ENCODE measurements at places on chromosomes 2 and 18.

DNA sequence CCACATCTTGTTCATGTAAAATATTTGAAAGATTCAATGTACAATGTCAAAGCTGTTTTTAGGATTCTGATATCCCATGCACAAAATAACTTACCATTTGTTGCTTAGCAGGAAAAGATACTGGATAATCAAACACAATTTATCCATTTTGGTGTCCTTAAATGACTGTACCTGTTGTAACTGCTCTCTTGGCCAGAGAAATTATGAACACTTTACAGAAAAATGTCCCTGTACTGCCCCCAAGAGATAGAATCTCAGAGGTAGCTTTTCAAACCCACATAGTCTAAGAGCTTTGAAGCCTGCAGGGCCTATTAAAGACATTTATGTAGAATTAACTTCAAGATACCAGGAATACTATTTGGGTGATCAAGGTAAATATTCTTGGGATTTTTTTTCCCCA, 12.2 kb upstream of the ME2 start:
- DNase-seq = no peak

DNA sequence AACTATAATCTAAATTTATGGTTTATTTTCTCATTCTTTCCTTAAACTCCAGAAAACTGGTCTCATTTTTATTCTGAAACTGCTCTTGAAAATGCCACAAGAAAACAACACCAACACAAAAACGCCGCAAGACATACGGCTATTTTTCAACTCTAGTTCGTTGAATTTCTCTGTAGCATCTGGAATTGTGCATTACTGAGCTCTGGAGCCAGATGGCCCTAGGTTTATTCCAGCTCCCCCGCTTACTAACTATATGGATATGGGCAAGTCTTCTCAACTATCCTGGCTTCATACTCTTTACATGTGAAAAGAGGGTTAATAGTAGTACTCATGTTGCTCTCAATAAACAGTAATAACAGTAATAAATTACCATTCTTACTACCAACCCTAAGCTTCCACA, 19.9 kb downstream of the FAM98A start:
- no peak for DNase-seq

- no peak for DNase-seq
Measured at GRCh38 chr18:9854801-9855676, 30.7 kb upstream of the TXNDC2 start.

DNA sequence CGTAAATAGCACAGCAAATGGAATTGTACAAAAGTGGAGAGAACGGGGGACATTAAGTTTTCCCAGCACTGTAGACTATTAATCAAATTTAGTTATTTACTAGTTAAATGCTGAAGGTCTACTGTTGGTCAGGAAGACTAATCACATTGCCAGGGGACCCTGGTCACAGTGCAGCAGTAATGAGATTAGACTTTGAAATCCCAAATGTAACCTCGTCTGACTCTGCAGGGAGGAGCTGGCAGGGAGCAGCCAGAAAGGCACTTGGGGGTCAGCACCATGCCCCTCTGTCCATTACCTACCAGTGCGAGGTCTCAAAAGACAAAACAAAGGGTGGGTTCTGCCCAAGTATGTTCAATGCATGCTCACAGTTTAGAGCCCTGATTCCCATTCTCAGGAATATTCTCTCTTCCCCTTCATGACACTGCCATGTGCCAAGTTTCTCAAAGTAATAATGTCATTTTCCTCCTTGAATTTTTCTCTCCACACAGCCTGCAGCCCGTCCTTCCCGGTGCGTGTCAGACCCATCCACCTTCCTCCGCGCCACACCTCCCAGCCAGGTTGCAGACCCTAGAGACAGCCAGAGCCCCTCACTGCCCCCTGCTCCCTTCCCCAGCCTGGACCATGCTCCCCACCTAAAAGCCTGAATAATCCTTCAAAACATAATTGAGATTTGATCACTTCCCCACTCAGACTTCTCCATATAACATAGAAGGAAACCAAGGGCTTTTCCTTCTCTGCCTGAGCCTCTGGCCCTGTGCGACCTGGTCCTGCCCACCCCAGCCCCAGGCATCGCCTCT, 52.5 kb downstream of the TMEM18 start:
- DNase-seq = no peak

- DNase-seq = no peak
Measured at GRCh38 chr2:207327513-207327912, 161.8 kb upstream of the KLF7 start.

GRCh38 chr2:23636426-23636825, 251.4 kb downstream of the KLHL29 start:
- no peak for DNase-seq

DNA sequence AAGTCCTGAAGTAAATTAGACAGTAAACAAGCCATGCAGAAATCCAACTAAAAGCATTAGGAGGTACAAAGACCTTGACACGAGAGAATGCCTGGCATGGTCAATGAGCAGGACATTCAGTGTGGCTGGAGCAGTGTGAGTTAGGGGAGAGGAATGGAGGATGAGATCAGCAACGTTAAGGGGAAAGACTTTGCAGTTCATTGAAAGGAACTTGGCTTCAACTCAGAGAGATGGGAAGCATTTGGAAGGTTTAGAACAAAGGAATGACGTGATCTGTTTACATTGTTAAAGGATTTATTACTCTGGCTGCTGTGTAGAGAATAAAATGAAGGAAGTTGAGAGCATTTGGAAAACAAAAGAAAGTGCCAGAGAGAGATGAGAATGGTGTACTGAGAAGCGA, 621.3 kb downstream of the XIRP2 start:
- DNase-seq = no peak

DNA sequence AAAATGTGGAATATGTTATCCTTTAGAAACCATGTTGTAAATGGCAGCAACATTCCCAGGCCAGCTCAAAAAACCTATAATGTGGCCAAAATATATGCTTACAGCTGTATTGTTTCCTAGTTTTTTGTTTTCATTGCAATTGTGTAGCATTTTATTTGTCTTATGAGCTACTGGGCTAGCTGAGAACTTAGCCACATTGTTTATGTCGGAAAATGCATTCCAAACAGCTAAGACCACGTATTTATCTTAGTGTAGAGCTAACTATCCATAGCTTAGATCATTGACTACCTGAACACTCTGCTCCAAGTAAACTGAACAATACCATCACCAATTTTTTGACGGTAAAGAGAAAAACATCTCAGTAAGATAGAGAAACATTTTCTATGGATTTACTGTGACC, 38.4 kb downstream of the METAP1D start:
- DNase-seq = no peak

GRCh38 chr2:42999391-42999841, 207.0 kb upstream of the HAAO start:
- DNase-seq = no peak

DNA sequence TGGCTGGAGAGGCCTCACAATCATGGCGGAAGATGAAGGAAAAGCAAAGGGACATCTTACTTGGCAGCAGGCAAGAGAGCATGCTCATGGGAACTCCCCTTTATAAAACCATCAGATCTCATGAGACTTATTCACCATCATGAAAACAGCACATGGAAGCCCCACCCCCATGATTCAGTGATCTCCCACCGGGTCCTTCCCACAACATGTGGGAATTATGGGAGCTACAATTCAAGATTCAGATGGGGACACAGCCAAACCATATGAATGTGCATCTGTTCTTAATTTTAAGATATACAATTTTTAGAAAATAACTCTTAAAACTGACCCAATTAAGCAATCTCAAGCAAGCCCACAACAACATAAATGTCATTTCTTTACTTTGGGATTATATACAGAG, 12.6 kb downstream of the C18orf63 start:
- no peak for DNase-seq

DNA sequence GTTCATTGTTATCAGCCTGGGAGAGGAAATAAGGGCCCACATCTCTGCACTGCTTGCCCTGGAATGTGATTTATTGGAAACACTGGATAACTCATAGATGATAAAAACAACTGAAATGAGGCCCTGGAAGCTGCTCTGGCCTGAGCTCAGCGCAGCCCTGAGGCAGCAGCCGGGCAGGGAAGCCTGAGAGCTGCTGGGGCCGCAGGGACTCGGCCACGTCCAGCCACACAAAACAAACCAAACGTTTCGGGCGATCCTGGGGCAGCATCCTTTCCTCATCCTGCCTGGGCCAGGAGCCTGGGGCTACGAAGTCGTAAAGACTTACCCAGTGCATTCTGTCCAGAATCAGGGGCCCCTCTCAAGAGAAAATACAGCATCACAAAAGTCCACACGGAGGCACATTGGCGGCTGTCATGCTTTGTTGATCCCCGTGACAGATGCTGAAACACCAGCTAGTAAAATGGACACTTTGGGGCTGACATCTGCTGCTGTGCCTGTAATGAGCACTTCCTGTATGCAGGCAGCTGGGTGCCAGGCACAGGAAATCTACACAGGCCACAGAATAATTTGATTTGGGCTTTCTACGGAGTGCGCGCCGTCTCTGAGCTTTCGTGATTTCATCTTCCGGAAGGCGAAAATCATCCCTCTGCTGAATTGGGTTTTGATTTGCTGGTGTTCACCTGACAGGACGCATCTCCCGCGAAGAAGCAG, 250.6 kb downstream of the EIPR1 start:
- DNase-seq = no peak

DNA sequence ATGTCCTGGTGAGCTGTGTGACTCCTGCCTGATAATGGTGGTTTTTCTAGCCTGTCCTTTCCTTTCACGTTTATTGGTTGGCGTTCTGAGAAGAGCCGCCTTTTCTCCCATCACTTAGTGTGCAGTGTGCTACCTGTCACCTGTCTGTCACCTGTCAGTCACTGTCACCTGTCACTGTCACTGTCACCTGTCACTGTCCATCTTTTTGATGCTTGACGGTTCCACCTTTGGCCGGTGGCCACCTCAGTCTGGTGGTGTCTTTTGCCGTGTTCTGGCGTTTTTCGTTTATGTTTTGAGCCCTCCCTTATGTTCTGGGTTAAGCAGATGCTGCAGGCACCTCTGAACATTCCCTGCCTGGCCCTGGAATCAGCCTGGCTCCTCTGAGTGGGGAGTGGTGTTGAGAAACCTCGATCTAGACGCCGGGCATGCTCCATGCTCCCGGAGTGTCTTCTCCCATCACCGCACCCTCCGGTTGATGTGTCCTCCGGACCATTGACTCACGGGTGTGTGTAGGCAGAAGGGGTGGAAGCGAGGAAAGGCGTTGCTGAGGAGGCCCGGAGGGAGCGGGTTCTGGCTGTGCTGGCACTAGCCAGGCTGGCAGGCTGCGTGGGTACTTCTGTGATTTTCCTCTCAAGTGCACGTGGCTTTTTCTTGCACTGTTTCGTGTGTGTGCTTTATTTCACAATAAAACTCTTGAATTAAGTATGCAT, 20.7 kb downstream of the DTYMK start:
- DNase-seq = no peak

DNA sequence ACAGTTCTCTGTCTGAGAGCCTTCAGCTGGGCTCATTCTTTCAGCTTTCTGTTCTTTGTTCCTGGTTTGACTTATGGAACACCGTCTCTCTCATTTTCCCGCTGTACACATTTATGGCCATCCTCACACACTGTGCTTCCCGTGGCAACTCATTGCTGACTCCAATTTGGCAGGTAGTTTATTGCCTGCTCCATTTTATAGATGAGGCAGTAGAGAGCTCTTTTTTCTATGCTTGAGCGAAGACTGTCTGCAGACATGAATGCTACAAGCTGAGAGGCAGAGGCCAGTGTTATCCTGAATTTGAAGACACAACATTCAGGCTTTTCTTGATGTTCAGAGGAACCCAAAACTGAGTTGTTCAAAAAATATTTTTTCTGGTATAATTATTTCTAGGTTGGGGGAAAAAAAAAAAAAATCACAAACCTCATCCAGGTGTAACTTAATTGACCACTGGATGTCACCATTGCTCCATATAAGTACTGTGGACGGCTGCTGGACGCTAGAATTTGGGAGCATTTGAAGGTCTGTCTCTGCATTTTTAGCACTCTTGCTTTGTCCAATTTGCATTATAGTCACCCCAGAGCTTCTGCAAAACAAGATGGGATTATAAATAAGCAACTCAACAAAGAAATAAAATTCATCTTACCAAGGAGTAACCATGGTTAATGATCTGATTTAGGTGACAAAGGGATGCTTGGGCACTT, 83.5 kb downstream of the HRH4 start:
- DNase-seq = no peak

DNA sequence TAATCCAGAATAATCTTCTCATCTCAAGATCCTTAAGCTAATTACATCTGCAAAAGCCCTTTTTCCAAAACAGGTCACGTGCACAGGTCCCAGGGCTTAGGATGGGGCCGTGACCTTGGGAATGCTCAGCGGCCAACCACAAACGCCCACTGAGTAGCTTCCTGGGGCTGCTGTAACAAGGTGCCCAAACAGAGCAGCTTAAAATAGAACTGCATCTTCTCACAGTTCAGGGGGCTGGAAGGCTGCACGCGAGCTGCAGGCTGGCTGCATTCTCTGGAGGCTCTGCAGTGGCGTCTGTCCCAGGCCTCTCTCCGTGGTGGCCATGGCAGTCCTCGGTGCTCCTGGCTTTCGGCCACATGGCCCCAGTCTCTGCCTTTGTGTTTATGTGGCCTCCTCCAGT, 31.9 kb downstream of the ADI1 start:
- no peak for DNase-seq

DNA sequence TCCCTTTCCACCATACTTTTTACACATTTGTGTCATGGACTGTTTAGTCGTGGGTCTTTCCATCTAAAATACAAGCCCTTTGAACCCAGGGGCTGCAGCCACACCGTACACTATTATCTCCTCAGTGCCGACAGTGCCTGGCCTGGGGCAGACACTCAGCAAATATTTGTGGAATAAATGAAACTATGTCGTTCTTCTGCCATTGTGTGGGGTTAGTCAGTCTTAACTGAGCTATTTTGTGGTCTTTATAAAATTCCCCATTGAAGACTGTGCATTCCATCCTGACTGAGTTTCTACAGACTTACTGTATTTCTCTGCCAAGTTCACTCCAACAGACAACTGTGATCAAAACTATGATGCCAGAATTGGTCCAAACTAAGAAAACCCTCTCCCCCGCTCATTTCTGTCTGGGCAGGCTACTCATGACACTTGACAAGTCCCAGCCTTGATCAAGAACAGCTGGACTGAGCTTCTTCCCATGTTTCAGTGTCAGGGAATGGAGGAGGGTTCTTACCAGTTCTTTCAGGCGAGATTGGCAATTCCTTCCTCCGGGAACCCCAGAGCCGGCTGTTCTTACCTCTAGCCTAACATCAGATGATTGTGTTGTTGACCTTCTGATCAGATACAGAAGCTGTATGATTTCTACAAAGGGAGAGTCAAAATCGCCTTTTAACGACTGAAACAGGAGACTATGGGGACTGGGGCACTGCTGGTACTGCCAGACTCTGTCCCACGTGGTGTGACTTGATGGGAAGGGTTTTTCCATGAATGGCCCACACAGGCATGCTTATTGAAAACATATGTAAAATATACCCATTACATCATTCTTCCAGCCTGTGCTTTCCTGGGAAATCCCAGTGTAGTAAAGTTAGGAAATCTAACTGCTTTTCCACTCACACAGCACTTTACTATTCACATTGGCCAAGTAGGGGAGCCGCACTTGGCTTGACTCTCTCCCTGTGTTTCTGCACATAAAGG, 77.4 kb upstream of the NPAS2 start:
- DNase-seq = no peak

DNA sequence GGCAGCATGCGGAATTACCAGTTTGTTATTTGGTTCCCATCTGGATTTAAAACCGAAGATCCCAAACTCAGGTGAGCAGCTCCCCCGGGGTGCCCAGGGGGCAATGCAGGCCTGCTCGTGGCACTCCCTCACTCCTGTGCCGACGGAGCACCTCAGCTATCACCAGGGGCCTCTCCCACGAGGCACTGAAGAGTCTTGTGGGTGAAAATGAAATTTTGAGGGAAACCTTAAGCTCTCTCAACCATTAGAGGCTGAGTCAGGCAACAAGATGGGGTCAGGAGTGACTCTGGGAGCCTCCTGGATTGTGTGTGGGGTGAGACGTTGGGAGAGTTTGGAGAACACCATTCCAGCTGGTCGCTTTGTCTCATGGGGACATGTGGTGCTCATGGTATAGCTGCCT, 189.0 kb downstream of the PRKCE start:
- no peak for DNase-seq

All from activated naive CD8-positive, alpha-beta T cell treated with anti-CD3 and anti-CD28 coated beads, Interleukin-2, amount 50 U/mL, for 24 hours (primary cell).